ENCODE measurements at places on chromosomes 1 and 21.

DNA sequence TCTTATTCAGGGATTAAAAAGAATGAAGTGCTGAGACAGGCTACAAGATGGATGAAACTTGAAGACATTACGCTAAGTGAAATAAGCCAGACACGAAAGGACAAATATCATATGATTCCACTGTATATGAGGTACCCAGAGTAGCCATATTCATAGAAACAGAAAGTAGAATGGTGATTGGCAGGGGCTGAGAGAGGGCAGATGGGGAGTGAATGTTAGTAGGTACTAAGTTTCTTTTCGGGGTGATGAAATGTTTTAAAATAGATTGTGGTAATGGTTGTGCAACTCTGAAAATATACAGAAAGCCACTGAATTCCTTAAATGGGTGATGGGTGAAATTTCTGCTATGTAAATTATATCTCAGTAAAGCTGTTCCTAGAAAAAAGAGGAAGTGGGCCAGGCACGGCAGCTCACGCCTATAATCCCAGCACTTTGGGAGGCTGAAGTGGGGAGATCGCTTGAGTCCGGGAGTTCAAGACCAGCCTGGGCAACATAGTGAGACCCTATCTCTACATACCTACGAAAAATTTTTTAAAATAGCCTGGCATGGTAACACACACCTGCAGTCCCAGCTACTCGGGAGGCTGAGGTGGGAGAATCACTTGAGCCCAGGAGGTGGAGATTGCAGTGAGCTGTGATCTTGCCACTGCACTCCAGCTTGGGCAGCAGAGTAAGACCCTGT, 15.9 kb downstream of the SLC27A3 start:
- DNase-seq = no peak

- DNase-seq = no peak
Observed at GRCh38 chr1:210697185-210697584, 368.5 kb downstream of the HHAT start.

DNA sequence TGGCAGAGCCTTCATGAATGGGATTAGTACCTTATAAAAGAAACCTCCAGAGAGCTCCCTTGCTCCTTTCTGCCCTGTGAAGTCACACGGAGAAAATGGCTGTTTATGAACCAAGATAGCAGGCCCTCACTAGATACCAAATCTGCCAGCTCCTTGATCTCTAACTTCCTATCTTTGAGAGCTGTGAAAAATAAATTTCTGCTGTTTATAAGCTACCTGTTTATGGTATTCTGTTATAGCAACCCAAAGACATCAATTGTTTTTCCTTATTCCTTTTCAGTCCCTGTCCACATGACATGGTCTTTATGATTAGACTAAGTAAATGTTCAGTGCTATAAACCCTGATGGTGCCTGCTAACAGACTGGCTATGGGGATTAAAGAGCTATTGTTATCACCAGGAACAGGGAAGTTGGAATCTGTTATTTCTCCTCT, 9.7 kb upstream of the STIL start:
- DNase-seq = no peak

DNA sequence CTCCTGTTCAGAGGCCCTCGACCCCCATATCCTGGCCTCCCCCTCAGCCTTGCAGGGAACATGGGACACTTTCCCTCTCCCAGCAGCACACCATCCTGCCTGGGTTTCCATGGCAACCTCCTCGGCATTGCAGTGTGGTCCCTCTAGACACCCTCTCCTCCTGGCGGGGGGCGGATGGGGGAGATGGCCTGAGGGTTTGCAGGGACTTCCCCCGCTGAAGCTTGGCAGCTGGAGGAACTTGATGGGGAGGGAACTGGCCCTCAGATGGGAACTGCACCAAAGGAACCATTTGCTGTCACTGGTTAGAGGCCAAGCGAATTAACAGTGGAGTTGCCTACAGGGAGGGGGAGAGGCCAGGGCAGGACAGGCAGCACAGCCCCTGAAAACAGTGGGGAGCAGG, 28.7 kb downstream of the RIMS3 start:
- DNase-seq = no peak

DNA sequence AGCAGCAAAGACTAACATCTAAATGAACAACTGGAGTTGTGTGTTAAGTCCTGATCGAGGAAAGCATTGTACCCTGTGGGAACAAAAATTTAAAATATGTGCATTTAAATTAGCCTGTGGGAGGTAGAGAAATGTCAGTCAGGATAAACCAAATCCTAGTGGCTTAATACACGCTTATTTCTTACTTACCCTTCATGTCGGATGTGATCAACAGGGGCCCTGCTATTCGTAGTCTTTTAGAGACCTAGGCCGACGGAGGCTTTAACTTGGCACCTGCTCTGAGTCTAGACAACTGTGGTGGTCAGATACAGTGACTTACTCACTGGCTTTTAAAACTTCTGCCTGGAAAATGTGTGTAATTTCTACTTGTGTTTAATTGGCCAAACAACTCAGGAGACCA, 10.2 kb downstream of the GSTM3 start:
- DNase-seq = no peak

DNA sequence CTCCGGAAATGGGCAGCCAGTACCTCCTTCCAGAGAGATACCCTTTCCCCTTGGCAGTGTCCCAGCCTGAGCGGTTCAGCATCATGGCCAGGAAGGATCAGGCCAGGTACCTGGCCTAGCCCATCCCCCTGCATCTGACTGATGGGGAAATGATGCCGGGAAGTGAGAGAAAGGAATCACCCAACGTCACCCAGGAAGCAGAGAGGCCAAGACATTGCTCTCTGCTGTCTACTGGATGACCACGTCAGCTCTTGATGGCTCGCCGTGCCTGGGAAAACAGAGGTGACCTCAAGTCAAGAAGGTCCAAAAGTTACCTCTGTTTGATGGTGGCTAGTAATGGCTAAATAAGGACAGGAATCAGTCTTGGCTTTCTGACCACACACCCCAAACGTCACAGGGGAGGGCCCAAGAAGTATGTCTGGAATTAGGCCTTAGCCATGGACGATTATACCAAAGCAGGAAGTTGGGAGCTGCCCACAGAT, 79.0 kb downstream of the MRPL37 start:
- DNase-seq = no peak

GRCh38 chr1:26483980-26484379, 11.7 kb downstream of the HMGN2 start:
- no peak for DNase-seq

DNA sequence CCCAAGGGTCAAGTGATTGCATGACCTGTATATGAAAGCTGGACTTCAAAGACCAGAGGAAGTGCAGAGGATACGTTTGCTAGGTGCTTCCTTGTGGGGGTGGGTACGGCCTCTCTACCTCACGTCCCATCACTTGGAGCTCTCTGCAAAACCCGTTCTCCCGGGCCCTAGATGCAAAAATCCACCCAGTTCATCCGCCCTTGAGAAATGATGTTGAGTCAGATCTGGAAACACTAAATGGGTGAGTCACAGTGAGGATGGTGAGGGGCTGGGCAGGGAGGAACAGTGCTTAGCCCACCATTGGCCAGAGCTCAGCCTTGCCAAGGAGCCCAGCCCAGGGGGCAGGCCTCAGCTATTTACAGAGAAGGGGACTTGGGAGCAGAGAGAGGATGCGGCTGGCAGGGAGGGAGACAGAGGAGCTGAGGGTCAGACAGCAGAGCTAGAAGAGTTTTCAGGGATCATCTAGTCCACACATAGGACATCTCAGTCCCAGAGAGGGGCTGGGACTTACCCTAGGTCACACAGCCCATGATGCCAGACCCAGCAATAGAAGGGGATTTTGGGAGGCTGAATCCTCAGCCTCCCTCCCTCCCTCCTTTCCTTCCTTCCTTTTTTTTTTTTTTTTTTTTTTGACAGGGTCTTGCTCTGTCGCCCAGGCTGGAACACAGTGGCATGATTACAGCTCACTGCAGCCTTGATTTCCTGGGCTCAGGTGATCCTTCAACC, 14.6 kb downstream of the ARHGEF10L start:
- no peak for DNase-seq

DNA sequence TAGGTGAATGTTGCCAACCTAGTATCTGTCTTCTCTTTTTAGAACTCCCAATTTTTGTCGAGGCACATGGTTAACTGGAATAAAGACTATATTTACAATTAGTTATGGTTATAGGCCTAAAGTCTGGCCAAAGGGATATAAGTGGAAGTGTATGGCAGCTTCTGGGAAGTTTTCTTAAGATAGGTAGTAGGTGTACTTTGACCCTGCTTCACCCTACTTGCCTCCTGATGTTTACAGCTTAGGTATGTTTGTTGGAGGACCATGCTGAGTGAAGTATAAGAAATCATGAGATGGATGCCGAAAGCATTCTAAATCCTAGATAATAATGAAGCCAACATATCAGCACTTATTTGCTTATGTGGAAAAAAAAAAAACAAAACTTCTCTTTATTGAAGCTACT, 272.1 kb downstream of the S1PR1 start:
- DNase-seq = no peak

GRCh38 chr1:30550365-30551220, 172.8 kb downstream of the MATN1 start:
- no peak for DNase-seq

- DNase-seq = peak; percentile 24
Observed at GRCh38 chr1:221039616-221040015, 160.4 kb downstream of the HLX start.

DNA sequence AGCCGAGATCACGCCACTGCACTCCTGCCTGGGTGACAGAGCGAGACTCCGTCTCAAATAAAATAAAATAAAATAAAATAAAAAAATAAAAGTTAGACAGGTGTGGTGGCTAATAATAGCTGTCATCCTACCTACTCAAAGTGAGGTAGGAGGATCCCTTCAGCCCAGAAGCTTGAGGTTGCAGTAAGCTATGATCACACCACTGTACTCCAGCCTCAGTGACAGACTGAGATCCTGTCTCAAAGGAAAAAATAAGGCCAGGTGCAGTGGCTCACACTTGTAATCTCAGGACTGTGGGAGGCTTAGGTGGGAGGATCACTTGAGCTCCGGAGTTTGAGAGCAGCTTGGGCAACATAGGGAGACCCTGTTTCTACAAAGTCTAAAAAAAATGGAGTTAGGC, 18.0 kb downstream of the NOL9 start:
- DNase-seq = no peak

- DNase-seq = no peak
Observed at GRCh38 chr21:44572959-44573583, 458 bp upstream of the KRTAP10-4 start.

DNA sequence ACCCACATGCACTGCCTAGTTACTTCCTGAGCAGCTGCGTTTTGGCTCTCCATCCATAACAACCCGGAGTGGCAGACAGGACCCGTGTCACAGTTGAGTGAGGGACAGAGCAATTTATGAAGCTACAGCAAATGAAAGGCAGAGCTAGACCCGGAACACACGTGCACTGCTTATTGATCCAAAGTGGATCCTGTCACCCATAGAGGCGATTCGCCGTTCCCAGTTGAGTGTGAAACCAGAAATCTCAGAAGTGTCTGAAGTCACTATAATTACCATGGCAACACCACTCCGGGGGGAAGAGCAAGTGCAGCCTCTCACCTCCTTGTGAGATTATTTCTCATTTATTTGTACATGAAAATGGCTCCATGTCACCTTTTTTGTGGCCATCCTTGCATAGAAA, 365.2 kb downstream of the DSCAM start:
- DNase-seq = no peak

- DNase-seq = no peak
Observed at GRCh38 chr1:175479521-175480342, 263.7 kb downstream of the TNR start.

GRCh38 chr1:245179706-245180105, 24.9 kb downstream of the KIF26B start:
- no peak for DNase-seq

- DNase-seq = no peak
Observed at GRCh38 chr1:77542813-77543420, 139.5 kb downstream of the ZZZ3 start.

GRCh38 chr1:153546796-153547559, 1.4 kb upstream of the S100A4 start:
- no peak for DNase-seq

- DNase-seq = no peak
Observed at GRCh38 chr21:39121600-39122355, 61.5 kb downstream of the PSMG1 start.

GRCh38 chr1:213790565-213790964, 197.2 kb upstream of the PROX1 start:
- DNase-seq = no peak

GRCh38 chr1:170538687-170539086, 6.7 kb downstream of the GORAB start:
- DNase-seq = no peak

- DNase-seq = no peak
Observed at GRCh38 chr1:166377896-166378295, 211.1 kb upstream of the FAM78B start.

GRCh38 chr1:61274939-61275338, 192.6 kb downstream of the NFIA start:
- DNase-seq = no peak

GRCh38 chr1:66290761-66291530, 243.0 kb upstream of the SGIP1 start:
- DNase-seq = no peak

GRCh38 chr21:22795091-22795490, 1796.9 kb downstream of the NCAM2 start:
- DNase-seq = no peak

DNA sequence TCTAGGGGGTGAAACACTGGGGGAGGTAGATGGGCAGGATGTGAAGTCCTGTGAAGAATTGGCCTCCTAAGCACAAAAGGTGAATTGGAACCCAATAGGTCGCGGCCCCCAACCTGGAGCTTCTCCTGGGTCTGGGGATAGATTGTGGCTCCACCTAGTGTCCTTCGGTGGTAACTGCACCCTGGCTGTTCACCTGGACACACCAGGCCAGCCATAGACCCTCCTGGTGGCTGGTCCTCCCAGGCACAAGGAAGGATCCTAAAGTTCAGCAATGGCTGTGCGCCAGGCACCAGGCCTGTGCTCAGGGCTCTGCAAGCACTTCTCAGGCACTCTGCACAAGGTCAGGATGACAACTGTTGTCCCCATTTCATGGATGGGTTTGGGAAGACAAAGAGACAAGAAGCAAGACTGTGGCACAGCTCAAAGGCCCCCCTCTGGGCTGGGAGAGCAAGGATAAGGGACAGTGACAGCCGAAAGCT, 13.5 kb downstream of the ESPN start:
- peak; percentile 64 for DNase-seq

DNA sequence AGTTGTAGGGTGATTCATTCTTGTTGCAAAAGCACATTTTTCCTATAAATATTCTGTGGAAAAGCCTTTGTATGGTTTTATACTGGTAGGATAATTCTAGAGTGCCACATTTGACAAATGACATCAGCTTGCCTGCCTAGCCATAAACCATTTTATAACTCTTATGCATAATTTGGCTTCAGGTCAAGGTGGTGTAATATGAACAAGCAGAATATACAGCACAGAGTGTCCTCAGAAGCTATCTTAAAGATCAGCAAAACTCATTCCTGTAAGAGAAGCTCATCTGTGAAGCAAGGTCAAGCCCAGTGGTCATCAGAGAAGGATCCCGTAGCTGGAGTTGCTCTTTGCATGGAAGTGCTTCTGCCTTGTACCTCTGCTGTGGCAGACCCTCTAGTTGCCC, 24.0 kb upstream of the C1orf21 start:
- DNase-seq = no peak

GRCh38 chr1:32073299-32074229, 825 bp downstream of the TMEM39B start:
- peak; percentile 71 for DNase-seq

GRCh38 chr1:194535369-194535768, 1349.0 kb upstream of the B3GALT2 start:
- DNase-seq = no peak

- no peak for DNase-seq
Observed at GRCh38 chr1:210696709-210697108, 368.0 kb downstream of the HHAT start.
